ENCODE measurements at places on chromosomes 1 and 21. TPM values are rescaled to one million over a fixed set of nuclear protein-coding genes. Genes with fewer than 3 reads are reported as not detected.

The LRRC8D gene
- total RNA-seq, result 33.8 TPM

The CLIC6 gene
- 0.58 TPM for total RNA-seq

The MAN1C1 gene
- total RNA-seq, result 0.63 TPM

The TRIM67 gene
- total RNA-seq, result not detected

The S100A3 gene
- total RNA-seq, result 10.2 TPM

The TNFRSF9 gene
- total RNA-seq, result 0.69 TPM

The AMY1C gene
- total RNA-seq, result not detected

The OR6N1 gene
- not detected for total RNA-seq

The TTC34 gene
- total RNA-seq, result 0.46 TPM

The RGS7 gene
- total RNA-seq, result 0.06 TPM

DNA sequence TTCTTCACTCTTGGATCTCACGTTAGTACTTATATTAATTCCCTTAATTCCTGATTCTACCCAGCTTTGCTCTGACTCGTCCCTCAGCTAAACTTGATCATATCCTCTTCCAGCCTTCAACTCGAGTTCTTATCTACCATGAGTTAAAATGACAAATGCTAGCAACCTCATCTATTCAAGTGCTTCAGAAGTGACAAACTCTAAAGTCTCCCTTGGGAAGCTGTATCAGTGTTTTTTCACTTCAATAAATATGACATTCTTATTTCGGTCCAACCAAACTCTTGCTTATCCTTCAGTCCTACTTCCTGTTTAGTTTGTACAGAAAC lies 75.3 kb downstream of the FOXJ3 start:
- no peak for DNase-seq

DNA sequence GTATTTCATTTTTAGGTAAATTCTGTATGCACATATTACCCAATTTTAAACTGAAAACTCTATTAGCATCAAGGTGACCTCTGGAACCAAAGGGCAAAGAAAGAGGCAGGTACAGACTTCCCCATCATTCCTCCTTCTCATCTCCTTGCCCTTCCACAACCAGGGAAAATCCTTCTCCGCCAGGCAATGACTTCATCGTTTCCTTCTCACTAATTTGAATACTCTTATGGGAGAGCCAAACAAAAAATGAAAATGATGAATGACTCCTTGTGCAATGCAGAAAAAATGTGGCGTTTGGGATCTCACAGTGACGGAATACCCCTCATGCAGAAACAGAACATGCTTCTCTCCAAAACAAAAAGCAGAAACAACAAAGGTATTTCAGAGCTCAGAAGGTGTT lies 83.7 kb downstream of the HLCS start:
- DNase-seq, result no peak

DNA sequence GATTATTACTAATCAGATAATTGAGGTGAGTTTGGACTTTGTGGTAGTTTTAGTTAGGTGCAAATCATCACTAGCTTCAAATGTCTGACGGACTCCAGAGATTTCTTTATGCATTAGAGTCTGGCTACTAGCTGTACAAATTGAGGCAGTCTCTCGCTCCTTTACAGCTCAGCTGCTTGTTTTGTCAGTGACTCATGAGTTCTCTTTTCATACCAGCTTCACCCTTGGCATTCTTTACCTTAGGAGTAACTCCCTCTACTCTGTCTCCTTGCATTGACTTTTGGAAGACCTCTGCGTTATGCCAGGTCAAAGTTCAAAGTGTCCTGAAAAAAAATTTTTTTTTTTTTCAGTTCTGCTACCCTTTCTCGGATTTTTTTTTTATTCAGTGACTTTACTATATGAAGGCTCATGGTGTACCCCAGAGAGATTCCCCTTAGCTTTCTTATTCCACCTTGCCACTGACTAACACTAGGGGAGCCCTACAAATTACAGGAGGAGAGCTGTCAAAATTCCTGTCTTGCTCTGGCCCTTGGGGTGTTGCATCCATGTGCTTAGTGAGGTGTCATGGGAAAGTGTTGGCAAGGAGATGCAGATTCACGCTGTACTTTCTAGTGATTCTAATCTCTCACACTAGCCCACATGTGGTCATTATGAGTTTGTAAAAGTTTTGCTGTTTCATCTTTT lies 576.6 kb downstream of the ADGRL2 start:
- DNase-seq, result no peak

DNA sequence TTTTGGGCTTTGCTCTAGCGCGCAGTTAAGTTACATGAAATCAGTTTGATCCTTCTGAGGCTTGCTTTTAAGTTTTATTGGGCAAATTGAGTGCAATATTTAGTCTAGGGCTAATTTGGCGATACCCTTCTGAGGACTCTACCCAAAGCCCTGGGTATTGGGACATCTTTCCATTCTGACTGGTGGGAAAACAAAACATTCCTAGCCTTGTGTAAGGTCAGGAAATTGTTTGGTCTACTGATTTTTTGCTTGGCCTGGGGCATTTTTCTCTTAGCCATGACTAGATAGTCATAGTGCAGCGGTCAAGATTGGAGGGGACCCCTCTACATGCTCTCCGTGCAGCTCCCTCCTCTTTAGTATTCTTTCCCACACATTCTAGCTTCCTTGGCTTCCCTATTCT lies 189.6 kb upstream of the PTGFR start:
- no peak for DNase-seq

- no peak for DNase-seq
Measured at GRCh38 chr1:117093091-117093534, 28.4 kb downstream of the TRIM45 start.

DNA sequence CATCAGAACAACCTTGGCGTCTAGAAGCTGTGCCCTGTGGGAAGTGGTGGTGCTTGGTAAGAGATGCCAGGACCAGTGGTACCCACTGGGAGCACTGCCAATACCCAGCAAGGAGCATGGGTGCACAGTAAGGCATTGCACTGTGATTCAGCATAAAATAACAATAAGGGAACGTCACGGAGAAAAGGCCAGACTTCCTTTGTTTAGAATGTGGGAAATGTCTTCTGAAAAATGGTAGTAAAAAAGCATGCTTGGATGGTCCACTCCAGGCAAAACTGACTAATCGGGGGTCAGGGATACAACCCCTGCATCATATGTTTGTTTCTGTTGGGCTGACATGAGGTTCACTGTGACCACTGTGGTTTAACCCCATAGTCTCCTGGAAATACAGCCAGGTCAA lies 14.7 kb downstream of the METTL18 start:
- DNase-seq, result peak; percentile 41

DNA sequence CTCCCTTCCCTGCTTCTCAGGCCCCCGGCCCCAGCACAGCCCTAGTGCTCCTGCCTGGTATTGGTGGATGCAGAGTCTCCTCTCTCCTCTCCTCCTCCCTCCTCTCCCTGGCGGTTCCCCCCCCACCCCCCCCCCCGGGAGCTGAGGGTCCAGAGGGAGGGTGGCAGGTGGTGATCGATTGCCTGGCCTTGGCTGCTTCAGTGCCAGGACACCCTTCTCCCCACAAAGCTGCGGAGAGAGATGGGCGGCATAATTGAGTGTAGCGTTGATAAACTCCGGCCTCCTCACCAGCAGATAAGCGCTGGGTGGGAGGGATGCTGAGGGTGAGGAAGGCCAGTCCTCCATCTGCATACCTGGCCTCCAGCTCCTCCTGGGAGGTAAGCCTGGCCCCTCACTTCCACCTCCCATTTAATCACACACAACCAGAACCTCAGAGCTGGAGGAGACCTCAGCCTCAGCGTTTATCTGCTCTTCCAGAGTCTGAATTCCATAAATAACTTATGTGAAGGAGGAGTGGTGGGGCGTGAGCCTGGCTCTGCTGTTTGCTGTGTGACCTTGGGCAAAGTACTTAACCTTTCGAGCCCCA lies 60.8 kb downstream of the LRRN2 start:
- no peak for DNase-seq

GRCh38 chr21:36985751-36986594 lies 19.5 kb upstream of the HLCS start:
- no peak for DNase-seq

GRCh38 chr1:226981838-226982237 lies 41.7 kb downstream of the COQ8A start:
- DNase-seq, result no peak

DNA sequence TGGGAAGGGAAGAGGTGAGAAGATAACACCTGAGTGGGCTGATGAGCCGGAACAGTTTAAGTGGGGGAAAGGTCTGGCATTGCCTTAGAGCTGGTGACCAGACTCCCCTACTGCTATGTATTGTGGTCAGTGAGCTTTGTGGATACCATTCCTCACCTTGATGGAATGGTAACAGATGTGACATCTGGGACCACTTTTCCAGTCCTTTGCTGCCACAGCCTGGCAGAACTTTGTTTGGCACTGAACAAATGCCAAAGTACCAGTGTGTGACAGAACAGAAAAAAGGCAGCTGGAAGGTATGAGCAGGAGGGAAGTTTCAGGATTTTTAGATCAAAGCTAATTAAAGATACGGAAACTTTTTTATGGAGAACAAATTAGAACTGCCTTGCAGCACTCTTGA lies 6.2 kb downstream of the MED8 start:
- DNase-seq, result no peak

DNA sequence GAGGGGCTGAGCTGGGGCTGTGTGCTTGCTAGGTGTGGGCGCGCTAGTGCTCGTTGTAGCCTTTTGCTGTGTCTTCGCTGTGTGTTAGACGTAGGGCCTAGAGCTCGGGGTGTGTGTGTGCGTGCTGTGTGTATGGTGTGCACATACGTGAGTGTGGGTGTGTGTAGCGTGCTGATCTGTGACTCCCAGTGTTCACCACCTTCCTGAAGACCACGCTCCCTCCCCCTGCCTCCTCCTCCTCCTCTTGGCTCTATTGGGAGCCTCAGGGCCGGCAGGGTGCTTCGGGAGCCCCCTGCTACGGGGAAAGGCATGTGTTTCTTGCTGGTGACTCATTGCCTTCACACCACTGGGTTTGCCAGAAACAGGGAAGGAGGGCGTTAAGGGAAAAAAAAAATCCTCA lies 9.4 kb upstream of the KCNC4 start:
- DNase-seq, result no peak

DNA sequence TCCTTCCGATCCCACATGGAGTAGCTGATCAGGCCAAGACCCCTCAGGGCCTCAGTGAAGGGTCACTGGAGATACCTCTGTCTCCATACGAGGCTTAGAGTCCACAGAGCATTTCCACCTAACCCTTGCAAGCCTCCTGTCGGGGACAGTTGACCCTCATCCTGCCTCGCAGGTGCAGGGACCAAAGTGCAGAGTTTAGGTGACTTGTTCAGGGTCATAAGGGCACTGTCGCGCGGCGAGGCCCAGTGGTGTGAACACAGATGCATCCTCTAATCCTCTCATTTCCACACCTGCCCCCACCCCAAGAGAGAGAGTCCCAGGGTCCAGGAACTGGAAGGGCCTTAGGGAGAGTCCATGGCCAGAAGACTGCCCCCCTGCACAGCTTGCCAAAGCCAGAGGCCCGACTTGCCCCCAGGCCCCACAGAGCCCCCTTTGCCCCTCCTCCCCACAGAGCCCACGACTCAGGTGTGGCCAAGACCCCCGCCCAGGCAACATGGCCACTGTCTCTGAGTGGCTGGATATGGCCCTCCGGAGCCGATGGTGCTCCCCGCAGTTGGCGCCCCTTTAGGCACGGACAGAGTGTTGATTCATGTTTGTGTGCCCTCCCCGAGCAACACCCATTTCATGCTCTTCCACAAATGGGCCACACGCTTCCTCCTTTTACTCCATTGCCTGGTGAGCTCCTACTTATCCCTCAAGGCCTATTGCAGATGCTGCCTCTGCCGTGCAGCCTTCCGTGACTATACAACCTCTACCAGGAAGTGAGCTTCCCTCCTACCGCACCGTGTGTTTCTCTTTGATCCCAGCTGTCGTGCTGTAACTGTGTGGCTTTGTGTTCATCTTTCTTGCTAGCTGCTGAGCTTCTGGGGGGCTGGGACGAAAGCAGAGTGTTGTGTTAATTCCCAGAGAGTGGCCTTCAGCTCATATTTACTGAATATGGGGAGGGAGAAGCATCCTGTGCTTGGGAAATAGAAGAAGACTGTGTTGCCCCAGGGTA lies 1.7 kb downstream of the TRPM2 start:
- DNase-seq, result no peak

DNA sequence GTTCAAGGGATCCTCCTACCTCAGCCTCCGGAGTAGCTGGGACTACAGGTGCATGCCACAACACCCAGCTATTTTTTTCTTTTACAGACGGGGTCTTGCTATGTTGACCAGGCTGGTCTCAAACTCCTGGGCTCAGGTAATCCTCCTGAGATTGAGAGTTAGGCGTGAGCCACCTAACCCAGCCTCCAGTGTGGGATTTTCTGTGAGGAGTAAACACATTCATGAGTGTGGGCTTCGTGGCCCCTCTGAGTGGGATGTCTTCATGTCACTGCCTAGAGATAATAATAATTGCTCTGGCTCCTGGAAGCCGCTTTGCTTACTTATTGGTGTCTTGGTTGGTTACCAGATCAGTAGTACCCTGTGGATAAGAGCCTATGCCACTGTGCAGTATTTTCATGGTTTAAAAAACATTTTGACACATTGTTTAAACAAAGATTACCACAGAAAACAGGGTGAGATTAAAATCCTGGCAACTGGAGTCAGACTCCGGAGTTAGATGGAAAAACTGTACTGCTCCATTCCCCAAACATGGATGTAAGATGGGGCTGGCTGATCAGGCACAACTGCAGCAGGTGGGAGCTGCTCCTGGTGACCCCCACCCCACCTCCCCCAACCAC lies 159.1 kb upstream of the RAB4A start:
- no peak for DNase-seq

GRCh38 chr1:29719253-29719652 lies 482.9 kb downstream of the PTPRU start:
- DNase-seq, result no peak

DNA sequence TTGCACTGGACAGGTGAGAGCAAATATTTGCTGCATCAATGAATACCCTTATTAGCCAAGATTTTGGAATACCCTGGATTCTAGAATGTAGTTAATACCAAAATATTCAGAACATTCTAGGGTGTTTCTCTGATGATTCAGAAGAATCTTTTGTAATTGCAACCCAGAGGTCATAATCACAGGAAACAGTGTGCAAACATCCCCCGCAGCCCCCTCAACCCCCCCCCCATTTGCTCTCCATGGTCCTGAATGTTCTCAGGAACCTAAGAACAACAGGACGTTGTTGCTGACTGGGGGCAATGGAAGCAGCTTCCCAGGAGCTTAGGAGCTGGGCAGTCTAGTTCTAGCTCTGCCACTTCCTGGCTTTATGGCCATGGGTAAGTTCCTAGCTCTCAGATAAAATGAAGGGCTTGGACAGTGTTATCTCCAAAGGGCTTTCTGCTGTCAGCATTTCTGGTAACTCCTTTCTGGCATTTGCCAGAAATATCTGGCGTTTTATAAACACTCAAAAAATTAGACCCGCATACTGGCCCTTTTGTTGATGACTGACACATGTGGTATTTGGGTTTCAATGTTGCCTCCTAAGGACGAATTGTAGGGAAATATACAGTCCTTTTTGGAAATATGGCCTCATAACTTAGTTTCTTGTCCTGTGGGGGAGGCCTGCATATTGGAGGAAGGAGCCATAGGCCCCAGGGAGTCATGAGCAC lies 178.6 kb downstream of the RRAGC start:
- no peak for DNase-seq

- DNase-seq, result no peak
Measured at GRCh38 chr1:167756730-167757405, 35.1 kb downstream of the MPZL1 start.

GRCh38 chr1:115976062-115976920 lies at the start of gene SLC22A15:
SLC22A15 (plus strand) TSS chr1:115976513; CDS start chr1:115976628, 115 bp downstream.
- DNase-seq, result no peak

- DNase-seq, result no peak
Measured at GRCh38 chr1:63915121-63915520, 141.3 kb downstream of the ROR1 start.

Data from epithelial cell of proximal tubule (primary cell).